ENCODE measurements at places on chromosomes 7 and 10.

- no peak for DNase-seq
Measured at GRCh38 chr7:71752171-71752935, 620.4 kb downstream of the GALNT17 start.

DNA sequence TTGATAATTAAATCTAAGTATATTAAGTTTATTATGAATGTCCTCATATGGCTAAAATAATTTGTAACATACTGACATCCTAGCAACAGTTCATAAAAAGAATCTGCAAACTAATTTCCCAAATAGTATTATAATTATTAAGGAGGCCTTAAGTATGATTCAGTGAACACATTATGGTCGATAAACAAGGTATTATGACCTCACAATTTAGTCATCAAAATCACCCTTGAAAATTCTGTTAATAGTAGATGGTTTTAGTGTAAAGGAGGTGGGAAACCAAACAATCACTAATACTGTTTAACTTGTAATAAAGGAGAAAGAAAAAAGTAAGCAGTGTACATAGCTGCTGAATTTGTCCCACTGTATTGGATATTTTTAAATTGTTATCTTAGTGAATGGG is 2.1 kb downstream of the ETV1 start:
- no peak for DNase-seq

GRCh38 chr10:88991899-88992320 is 1.3 kb downstream of the FAS start:
- no peak for DNase-seq

DNA sequence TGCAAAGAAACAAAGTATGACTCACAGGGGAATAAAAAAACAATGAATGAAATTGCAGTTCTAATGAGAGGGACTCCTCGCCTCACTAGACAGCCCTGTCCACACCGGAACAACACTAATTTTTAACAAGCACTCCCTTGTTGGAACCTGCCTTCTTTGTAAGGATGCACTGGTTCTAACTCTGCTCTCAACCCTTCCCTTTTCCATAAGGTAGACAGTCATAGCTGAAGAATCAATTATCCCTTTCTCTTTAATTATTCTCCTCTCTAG is 65.1 kb downstream of the TSPAN12 start:
- DNase-seq, result no peak

GRCh38 chr10:131724169-131724545 is 176.7 kb upstream of the PPP2R2D start:
- DNase-seq, result no peak

DNA sequence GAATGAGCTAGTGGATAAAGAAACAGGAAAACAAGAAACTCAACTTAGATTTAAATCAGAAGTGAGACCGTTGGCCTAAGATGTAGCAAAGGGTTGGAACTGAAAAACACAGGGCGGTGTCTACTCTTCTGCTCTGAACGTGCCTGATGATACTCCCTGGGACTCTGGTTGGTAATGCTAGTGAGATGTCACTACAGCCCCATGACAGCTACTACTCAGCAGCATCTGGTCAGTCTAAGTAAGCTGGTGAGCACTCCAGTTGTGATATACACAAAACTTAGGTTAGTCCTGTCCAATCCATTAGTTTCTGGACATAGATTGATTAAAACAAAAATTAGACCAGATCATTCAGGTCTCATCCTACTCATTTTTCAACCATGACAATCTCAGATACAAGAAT is 15.4 kb downstream of the MYPN start:
- DNase-seq, result no peak
